Esophagus (tissue), 2 donors: ENCODE measurements at places on chromosomes 12 and 14. TPM values are rescaled to one million over a fixed set of nuclear protein-coding genes. Genes with fewer than 3 reads are reported as not detected.

ARHGEF25 gene
- polyA plus RNA-seq = 18.4 TPM

RPS29 gene
- polyA plus RNA-seq = 861 TPM

JPH4 gene
- 0.04 TPM for polyA plus RNA-seq

MFAP5 gene
- polyA plus RNA-seq = 4.5 TPM

GCH1 gene
- polyA plus RNA-seq = 8.5 TPM

TESPA1 gene
- polyA plus RNA-seq = 0.32 TPM

RNASE11 gene
- not detected for polyA plus RNA-seq

TNS2 gene
- polyA plus RNA-seq = 32.9 TPM

RSRC2 gene
- 49.8 TPM for polyA plus RNA-seq

DPPA3 gene
- not detected for polyA plus RNA-seq

KNTC1 gene
- polyA plus RNA-seq = 9.6 TPM

SOAT2 gene
- 0.16 TPM for polyA plus RNA-seq
